ENCODE measurements at places on chromosomes 7 and 10.

DNA sequence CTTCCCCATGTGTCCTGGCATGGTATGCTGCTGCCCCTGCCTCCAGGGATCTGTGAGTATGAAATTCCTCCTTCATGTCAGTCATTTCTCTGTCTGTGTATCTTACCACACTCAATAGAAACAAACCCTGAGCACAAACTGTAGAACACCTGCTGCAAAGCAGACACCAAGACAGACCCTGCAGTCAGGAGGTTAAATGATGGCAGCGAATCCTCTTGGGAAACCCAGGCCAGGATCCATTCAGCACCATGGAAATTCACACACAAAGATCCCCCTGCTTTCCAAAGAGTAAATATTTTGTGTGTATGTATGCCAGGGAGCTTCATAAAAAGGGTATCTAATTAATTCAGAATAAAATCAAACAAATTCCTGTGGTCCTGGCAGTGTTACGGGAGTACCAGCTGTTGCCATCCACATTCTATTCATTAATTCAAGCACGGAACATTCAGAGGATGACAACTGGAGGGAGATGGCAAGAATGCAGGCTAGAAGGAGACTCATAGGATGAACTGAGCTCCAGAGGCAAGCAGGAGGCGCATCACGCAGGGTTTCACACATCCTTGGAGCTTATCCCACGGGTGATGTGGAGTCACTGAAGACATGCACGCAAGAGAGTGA is 14.8 kb downstream of the ITIH5 start:
- no peak for DNase-seq
- no peaks in the 10 kb centered on the region for H3K4me1 ChIP-seq
- H3K4me3 ChIP-seq, result no peak overlapping the region
- H3K27me3 ChIP-seq, result no peaks in the 10 kb centered on the region
- no peak overlapping the region for H3K27ac ChIP-seq

GRCh38 chr7:1969459-1970284 is 263.1 kb downstream of the MAD1L1 start:
- H3K36me3 ChIP-seq, result no peaks in the 10 kb centered on the region
- no peaks in the 10 kb centered on the region for H3K27me3 ChIP-seq
- no peak for DNase-seq
- no peaks in the 10 kb centered on the region for H3K4me1 ChIP-seq
- H3K27ac ChIP-seq, result no peak overlapping the region
- H3K4me3 ChIP-seq, result no peak overlapping the region

- DNase-seq, result no peak
- peaks cover 7% of the 10 kb centered on the region for H3K4me1 ChIP-seq
- H3K27ac ChIP-seq, result no peak overlapping the region
- H3K27me3 ChIP-seq, result no peaks in the 10 kb centered on the region
These were observed 26.4 kb downstream of the NUDT13 start for GRCh38 chr10:73136627-73137026.

- H3K27ac ChIP-seq, result peak overlapping the region; percentile 16
- H3K27me3 ChIP-seq, result no peaks in the 10 kb centered on the region
- DNase-seq, result no peak
- H3K4me3 ChIP-seq, result no peak overlapping the region
- H3K4me1 ChIP-seq, result peaks cover 27% of the 10 kb centered on the region
These were observed 6.5 kb downstream of the ZNF438 start for GRCh38 chr10:31025142-31025541.

DNA sequence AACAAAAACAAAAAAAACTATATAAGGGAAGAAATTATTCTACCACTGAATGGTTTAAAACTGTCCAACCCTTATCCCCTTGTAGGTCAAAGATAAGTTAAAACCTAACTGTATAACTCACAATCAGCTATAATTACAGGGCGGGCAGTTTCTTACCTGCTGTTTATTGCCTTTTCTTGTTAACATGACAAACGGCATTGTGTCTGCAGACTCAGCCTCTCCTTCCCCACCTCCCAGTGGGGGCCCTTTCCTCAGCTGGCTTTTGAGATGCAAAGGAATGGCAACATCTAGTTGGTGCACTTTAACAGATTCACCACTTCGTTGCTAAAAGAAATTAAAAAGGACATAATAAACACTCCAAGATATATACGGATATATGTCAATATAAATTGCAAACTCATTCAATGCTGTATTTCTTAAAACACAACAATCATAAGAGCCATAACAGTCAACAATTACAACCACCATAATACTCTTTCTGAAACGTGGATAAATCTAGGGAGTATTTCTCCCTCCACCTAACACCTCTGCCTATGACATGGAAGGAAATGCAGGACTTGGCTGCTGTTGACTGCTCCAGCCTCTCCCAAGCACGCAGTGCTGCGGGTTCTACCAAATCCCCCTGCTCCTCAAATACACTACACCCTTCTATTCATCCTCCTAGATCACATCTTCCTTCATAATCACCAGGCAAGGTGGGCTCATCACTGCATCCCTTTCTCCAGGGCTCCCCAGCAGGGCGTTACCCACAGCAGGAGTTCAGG is 106.0 kb downstream of the UPF2 start:
- no peak for DNase-seq
- H3K36me3 ChIP-seq, result peaks cover 41% of the 10 kb centered on the region
- no peak overlapping the region for H3K4me3 ChIP-seq
- no peaks in the 10 kb centered on the region for H3K27me3 ChIP-seq
- no peaks in the 10 kb centered on the region for H3K4me1 ChIP-seq

DNA sequence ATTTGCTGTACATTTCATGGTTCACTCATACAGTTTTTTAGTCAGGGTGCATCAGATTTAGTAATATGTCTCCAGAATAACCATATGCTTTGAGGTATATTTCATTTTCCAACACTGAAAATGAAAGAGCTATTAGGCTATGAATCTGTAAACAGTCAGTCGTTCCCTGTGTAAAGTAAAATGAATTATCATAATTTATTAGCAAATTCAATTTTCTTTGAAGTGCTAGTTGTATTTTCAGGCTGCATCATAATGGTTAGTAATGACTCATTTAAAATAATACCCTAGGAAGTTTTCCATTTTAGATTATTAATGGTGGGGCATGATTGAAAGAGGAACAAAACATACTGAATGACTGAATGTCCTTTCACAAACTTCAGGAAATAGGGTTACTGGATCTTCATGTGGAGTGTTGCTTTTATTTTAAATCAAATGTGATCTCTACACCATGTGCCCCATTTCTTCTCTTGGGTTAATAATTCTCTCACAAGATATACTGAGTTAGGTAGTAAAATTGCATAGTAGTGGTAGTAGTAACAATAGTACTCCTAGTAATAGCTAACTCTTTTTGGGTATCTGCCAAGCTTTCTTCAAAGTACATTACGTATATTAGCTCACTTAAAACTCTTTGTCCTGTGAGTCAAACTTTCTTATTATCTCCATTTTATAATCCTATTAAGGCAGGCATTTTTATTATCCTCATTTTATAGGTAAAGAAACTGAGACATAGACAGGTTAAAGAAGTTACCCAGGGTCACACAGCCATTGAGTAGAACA is 476.5 kb downstream of the SUGCT start:
- no peaks in the 10 kb centered on the region for H3K4me1 ChIP-seq
- H3K36me3 ChIP-seq, result no peaks in the 10 kb centered on the region
- no peaks in the 10 kb centered on the region for H3K27me3 ChIP-seq
- DNase-seq, result no peak
- no peak overlapping the region for H3K27ac ChIP-seq

GRCh38 chr10:490891-491571 is 198.4 kb downstream of the DIP2C start:
- no peaks in the 10 kb centered on the region for H3K27me3 ChIP-seq
- peaks cover 39% of the 10 kb centered on the region for H3K4me1 ChIP-seq
- H3K4me3 ChIP-seq, result peak overlapping the region; percentile 36
- H3K36me3 ChIP-seq, result no peaks in the 10 kb centered on the region
- DNase-seq, result no peak

DNA sequence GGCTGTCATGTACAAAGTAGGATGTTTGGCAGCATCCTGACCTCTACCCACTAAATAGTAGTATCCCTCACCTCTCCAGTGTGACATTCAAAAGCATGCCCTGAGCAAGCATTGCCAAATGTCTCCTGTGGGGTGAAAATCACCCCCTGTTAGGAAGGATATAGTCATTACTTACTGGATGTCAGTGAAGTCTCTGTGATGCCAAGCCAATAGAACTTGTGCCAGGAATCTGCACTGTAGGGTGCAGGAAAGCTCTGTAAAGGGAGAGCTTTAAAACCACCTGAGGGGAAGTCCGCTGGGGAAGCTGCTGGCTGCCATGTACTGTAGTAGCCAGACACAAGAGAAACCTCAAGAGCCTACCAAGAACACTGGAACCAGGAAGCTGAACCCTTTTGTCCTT is 170.7 kb upstream of the DKK1 start:
- no peak overlapping the region for H3K4me3 ChIP-seq
- no peaks in the 10 kb centered on the region for H3K36me3 ChIP-seq
- DNase-seq, result no peak
- H3K27ac ChIP-seq, result no peak overlapping the region
- H3K27me3 ChIP-seq, result no peaks in the 10 kb centered on the region
- H3K4me1 ChIP-seq, result no peaks in the 10 kb centered on the region

DNA sequence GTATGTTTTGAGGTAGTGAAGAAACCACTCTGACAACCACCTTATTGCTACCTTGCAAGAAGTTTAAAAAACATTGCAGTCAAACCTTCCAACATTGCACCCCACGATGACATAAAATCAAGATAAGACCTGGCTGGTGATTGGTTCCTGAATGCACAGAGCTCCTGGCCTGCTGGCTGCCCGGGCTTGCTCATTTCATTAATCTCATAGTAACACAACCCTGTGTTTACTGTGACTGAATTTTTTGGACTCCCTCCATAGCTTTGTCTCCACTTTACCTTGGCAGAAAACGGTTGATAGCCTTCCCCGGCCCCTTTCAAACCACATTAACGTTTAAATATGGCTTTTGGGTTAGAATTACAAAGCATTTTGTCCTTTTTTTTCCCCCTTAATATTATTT is 27.5 kb downstream of the VWA2 start:
- H3K4me1 ChIP-seq, result peaks cover 17% of the 10 kb centered on the region
- H3K27me3 ChIP-seq, result no peaks in the 10 kb centered on the region
- H3K36me3 ChIP-seq, result no peaks in the 10 kb centered on the region

DNA sequence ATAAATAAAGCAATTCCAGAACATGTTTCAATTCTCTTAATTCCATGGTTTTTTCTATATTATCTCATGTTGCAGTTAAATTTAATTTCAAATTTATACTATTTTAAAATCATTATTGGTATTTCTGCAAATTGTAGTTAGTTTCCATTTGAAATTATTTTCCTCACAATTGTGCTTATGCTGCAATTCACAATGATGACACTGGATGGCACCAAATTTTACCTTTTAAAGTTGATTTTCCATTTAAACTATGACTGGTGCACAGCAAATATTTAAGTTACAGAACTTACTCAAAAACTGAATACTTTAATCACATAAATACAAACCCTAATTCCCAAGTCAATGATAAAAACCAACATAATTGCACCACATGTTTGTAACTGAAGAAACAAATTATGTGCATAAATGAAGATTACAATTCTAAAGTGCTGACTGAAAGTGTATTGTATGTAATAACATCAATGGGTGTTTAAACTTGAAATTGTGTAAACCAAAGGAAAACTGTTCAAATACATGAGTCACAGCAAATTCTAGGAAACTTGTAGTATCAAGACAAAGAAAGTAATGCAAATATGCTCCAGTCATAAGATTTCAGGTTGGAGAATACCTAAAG is 75.3 kb upstream of the AASS start:
- no peaks in the 10 kb centered on the region for H3K36me3 ChIP-seq
- no peak overlapping the region for H3K4me3 ChIP-seq
- H3K4me1 ChIP-seq, result no peaks in the 10 kb centered on the region
- H3K27me3 ChIP-seq, result no peaks in the 10 kb centered on the region
- H3K27ac ChIP-seq, result no peak overlapping the region
- DNase-seq, result no peak

DNA sequence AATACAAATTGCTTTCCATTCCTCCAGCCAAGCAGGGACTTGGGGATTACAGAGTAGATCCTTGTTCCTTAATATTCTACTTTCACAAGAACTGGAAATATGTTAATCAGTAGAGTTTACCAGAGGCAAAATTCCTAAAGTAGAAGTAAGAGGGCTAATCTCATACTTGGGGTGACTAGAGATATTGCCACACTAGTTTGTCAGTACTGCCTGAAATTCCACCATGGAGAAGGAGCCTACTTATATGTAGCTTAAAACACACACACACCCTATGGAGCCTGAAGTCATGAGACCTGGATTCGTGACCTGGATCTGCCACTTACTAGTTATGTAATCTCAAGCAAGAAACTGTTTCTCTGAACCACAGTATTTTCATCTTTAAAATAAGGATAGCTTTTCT is 33.9 kb downstream of the STRIP2 start:
- H3K36me3 ChIP-seq, result no peaks in the 10 kb centered on the region
- DNase-seq, result no peak
- H3K27me3 ChIP-seq, result no peaks in the 10 kb centered on the region
- H3K27ac ChIP-seq, result no peak overlapping the region
- no peak overlapping the region for H3K4me3 ChIP-seq

DNA sequence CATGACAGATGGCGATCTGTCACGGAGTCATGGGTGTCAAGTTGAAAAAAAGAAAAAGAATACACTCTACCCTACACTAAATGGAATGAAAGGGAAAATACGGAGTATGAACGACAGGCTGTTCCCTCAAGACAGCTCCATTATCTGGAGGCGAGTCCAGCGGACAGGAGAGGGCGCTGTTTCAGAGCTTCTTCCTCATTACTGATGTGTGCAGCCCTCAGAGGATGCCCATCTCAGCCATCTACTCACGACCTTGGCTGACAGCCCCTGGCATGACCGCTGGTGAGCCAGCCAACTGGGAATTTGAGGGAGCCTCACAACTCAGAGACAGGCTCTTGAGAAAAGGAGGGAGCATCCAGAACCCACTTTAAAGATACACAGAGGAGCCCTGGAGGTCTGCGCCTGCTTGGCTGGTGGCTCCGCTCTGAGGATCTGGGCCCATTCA is 49.6 kb upstream of the SMNDC1 start:
- H3K36me3 ChIP-seq, result no peaks in the 10 kb centered on the region
- H3K27ac ChIP-seq, result no peak overlapping the region
- no peaks in the 10 kb centered on the region for H3K27me3 ChIP-seq
- peaks cover 32% of the 10 kb centered on the region for H3K4me1 ChIP-seq
- DNase-seq, result no peak

GRCh38 chr7:101180130-101180755 is at the start of gene NAT16:
Gene NAT16, minus strand, starts transcription at chr7:101180293. Its CDS starts 5,486 bp downstream, at chr7:101174807.
- no peak for DNase-seq
- H3K36me3 ChIP-seq, result no peaks in the 10 kb centered on the region
- H3K4me3 ChIP-seq, result no peak within 1 kb of the TSS
- peaks cover 9% of the 10 kb centered on the region for H3K4me1 ChIP-seq

- H3K27me3 ChIP-seq, result no peaks in the 10 kb centered on the region
- H3K4me3 ChIP-seq, result no peak overlapping the region
- no peak overlapping the region for H3K27ac ChIP-seq
- H3K36me3 ChIP-seq, result no peaks in the 10 kb centered on the region
- H3K4me1 ChIP-seq, result no peaks in the 10 kb centered on the region
These were observed 167.8 kb downstream of the KIAA1217 start for GRCh38 chr10:24376731-24377130.

DNA sequence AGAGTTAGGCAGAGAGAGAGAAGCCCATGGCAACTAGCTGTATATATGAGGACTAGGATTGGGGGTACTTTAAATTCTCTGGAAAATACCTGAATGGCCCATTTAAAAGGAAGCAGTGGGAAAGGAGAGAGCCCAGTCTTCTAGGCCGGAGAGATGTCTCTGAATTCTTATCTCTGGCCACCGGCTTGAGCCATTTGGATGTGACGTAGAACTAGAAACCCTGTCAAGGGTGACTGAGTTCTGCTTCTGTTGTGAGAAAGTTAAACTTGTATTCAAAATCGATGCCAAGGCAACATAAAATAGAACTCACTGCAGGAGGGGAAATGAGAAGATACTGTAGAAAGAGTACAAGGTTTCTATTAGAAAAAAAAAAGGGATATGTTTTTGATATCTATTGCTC is 6.3 kb upstream of the GSTK1 start:
- H3K36me3 ChIP-seq, result no peaks in the 10 kb centered on the region
- H3K4me1 ChIP-seq, result no peaks in the 10 kb centered on the region
- H3K27ac ChIP-seq, result no peak overlapping the region
- no peak overlapping the region for H3K4me3 ChIP-seq
- no peak for DNase-seq
- no peaks in the 10 kb centered on the region for H3K27me3 ChIP-seq
